ENCODE measurements at places on chromosomes 3 and 15.

DNA sequence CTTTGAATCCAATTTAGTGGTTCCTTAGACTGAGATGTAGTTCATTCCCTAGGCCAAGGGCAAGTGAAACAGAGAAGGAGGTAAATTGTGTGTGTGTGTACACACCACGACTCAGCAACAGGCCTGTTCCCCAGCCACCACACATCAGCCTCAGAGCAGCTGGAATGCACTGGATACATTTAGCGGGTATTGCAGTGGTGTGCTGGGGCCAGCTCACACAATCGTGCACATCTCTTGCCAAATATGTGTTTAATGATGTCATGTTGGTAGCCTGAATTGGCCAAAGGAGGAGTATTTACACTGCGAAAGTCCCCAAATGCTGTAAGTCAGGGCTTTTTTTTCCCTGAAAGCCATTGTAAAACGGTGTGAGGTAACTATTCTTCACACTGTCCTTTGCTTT lies 82.3 kb downstream of the RBPMS2 start:
- no peak for DNase-seq

GRCh38 chr3:23856286-23856685 lies 50.5 kb downstream of the UBE2E1 start:
- no peak for DNase-seq

- no peak for DNase-seq
These were observed 439.8 kb upstream of the ARRDC4 start for GRCh38 chr15:97520689-97521088.

- DNase-seq, result no peak
These were observed 332.6 kb upstream of the CCDC54 start for GRCh38 chr3:107044677-107045076.

GRCh38 chr15:70867911-70868467 lies 14.0 kb upstream of the LARP6 start:
- no peak for DNase-seq

DNA sequence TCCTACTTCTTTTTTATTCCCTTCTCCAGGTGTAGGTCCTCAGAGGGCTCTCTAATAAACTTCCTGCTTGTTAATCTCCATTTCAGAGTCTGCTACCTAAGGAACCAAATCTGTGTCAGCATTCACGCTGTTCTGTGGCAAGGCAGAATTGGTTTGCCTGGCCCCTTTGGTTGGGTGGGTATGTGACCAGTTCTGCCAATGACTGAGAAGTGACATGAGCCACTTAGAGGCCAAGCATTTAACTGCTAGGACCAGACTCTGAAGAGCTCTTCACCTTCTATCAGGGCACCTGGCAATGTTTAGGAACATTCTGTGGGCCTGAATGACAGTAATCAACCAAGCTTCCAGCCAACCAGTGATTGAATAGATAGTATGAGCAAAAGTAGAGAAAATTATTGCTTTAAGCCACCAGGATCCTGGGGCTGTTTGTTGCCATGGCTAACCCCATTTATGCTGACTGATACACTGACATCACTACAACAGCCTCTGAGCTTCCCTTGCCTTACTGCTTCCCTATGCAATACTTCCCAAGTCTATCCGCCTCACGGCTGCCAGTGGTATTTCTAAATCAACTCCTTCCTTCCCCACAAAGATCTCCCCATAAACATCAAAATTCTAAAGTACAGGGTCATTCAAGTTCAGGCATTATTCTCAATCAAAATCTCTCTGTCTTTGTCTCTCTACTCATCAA lies 7.6 kb downstream of the FRMD4B start:
- no peak for DNase-seq

DNA sequence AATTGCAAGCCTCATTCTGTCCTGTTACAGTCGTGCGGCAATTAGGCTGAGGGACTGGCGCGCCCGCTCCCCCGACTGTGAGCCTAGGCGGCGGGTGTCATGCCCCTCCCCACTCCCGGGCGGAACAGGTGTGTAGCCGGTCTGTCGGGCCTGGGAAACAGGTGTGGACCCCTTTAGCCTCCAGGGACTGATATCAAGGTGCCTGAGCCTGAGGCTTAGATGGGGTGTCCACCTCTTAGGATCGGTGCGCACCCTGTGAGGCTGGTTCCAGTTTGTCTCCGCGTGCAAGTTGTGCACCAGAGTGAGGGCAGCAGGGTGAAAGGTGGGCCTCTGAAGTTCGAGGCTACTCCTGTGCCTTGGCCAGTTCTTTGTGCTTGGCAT lies 686 bp downstream of the VPS8 start:
- DNase-seq, result no peak

GRCh38 chr3:11583638-11584046 lies 60.1 kb downstream of the VGLL4 start:
- no peak for DNase-seq

DNA sequence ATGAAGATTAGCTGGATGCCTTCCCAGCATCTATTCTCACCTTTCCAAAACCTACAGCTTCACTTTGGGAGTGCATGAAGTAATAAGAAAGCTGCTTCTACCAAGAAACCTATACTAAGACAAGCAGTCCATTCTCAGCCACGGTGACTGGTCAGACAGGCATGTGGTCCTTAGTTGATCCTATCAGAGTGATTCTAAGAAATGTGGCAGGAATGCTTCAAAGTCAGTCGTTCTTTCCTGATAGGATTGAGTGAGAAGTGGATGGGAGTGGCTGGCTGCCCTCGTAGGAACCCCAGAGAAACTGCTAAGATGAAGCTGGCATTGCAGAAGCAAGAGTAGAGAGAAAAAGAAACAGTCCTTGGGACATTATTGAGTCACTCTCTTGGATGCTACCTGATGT lies 16.6 kb downstream of the FOXB1 start:
- DNase-seq, result no peak

DNA sequence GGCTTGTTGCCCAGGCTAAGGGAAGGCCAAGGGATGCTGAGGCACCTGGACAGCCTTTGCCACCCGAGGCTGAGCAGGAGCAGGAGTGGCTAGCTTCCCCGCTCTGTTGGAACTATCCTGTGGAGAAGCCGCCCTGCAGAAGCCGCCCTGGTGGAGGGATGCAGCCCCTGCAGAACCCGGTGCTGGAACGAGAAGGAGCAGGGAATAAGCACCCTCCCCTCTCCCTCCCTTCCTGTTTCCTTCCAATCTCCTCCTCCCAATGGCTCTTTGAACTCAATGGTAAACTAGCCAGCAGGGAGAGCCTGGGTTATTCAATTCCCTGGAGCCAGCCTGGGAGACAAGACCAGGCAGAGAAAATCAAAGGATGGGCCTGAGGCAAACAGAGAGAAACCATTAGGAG lies 11.8 kb upstream of the HRG start:
- DNase-seq, result no peak

DNA sequence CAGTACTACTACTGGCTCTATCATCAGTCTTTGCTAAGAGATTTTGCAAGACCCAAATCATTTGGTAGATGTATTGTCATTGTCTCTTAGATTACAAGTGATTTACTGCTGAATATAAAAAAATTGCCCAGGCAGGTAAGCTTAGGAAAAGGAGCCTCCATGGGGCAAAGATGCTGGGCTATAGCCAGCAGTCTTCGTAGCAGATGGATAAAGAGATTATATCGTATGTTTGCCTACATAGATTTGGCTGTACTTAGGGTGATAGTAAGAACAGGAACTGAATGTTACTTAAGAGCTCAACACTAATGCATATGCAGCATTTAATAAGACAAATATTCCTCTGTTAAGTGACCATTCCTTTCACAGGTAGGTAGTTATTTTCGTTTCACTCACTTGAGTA lies 48.9 kb downstream of the PTPRG start:
- no peak for DNase-seq

DNA sequence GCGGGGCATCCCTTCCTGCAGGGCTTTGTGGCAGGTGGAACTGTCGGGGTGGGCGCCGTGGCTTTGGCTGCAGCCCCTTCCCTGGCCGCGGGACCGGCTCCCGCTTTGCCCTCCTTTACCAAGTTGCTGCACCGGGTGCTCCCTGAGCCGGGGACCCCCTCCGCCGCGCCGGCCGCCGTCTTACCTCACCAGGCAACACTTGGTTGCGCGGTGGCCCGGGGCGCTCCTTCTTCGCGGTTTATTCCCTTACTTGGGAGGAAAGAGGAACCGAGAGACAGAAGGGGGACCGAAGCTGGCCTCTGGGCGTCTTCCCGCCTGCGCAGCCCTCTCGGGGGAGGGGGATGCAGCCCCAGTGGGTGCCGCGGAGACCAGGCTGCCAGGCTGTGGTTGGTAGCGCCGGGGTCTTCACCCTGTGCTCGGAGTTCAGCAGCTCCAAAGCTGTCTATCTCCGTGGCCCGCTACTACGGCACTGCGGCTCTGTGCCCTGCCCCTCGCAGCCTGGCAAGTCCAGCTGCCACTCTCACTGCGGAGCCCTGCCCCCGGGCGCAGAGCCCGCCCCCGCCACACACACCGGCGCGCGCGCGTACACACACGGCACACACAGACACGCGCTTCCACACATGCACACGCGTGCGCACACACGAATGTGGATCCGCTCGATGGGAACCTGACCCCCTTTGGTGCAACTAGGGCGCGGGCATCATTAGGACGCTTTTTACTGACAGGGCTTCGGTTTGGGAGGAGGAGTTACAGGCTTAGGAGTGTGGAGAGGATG lies at the start of gene DGKG:
DGKG (minus strand) TSS at position 473 of the 775 bp plus-strand sequence. CDS start 41,775 bp downstream, outside the sequence.
- peak; percentile 86 for DNase-seq

GRCh38 chr15:51672155-51672687 lies 9.1 kb upstream of the SCG3 start:
- peak; percentile 43 for DNase-seq

DNA sequence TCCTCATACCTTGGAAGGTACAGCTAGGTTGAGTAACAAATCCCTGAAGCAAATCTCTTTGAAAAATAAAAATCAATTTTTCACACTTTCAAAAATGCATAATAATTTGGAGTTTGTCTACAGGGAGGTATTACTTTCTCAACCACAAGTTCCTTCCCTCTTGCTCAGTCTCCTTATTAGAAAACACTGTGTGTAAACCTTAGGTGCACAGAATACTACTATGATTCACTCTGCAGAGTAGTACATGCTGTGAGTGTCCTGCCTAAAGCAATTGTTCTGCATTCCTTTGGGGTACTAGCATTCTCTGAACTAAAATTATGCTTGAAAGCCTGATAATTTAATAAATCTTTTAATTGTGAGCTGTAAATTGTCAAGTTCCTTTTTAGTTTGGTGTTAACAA lies 115.9 kb upstream of the EPHA3 start:
- DNase-seq, result no peak

DNA sequence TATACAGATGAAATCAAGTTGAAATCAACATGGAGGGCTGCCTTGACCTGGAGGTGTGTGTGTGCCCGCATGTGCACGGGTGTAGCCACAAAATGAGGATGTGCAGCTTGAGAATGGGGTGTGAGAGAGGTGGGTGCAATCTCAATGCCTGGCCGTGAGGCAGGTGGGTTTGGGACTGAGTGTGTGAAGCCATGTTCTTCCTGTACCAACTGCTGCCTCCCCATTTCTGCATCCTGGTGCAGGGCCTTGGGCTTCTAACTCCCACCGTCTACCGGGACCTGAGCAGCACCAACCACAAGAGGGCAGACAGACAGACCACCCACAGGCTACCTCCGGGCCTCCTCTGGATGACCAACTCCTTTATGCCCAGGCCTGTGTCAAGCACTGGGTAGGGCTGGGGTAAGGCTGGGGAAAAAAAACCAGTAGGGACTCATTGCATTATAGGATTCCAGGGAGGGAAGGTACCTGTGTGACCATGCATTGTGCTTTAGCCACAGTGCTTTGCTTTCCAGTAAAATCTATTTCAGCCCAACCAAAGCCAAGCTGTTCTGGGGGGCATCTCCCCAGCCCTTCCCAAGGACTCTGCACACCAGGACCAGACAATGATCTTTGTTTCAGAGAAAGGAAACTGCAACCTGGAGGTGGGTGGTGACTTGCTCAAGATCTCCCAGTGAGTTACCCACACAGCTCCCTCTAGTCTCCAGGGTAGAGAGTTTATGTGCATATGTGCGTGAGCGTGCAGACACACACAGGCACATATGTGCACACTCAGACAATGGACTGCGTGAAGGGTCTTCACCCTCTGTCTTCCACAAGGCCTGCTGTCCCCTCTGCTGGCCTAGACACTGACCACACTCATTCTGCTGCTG lies 162.2 kb upstream of the TLE3 start:
- no peak for DNase-seq

GRCh38 chr15:61175024-61175423 lies 54.1 kb downstream of the RORA start:
- DNase-seq, result no peak

GRCh38 chr3:14688525-14688924 lies 13.6 kb downstream of the C3orf20 start:
- DNase-seq, result no peak

GRCh38 chr3:126552688-126553283 lies 5.9 kb downstream of the C3orf22 start:
- DNase-seq, result no peak

DNA sequence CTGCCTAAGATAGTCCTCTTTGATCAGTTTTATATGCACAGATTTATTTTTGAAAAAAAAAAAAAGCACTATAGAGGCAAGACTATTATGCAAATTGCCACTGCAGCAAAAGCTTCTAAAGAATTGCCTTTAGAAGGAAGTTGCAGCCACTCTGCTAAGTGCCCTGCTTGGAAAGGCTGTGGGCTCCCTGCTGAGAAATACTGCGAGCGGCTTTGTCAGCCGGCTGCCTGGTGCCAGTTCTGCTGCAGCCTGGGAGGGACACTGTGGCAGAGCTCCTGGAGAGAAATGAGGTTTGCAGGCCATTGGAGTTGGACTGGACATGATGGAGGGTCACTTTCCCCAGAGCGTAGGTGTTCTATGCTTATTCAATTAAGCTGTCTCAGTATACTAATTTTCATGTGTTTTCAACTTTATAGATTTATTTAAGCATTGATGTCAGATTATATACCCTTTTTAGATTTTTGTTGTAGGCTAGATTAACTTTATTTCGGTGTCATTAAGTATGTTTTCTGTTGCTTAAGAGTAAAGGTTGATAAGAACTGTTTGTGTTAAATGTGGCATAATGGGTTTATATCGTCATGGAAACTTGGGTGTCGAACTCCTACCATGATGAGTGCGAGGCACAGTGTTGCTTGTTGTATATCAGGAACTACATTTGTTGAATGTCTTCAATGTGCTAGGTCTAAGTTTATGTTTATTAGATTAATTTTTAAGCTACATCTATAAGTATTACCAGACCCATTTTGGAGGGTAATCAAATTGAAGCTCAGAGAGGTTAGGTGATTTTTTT lies 6.6 kb downstream of the MAP2K5 start:
- DNase-seq, result peak; percentile 77

GRCh38 chr3:61978460-61979419 lies 394.6 kb downstream of the FEZF2 start:
- no peak for DNase-seq

- DNase-seq, result no peak
These were observed 98.0 kb upstream of the LIMD1 start for GRCh38 chr3:45496555-45496954.

DNA sequence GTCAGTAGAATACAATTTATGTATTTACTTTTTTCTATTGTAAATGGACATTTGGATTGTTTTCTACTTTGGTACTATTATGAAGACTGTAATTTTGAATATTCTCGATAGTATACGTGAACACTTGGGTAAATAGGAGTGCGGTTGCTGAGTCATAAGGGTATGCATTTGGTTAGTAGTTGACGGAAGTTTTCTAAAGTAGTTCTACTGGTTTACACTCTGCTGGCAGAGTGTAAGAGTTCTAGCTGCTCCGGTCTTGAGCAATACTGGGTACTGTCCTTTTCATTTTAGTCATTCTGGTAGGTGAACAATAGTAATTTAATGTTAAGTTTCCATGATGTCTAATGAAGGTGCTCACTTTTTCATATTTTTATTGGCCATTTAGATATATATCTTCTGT lies 70.0 kb downstream of the MEF2A start:
- DNase-seq, result no peak

GRCh38 chr3:38343797-38344594 lies 2.6 kb upstream of the XYLB start:
- no peak for DNase-seq

GRCh38 chr3:46477145-46477544 lies 12.4 kb upstream of the LTF start:
- no peak for DNase-seq
